ENCODE measurements at places on chromosomes 1 and 21.

DNA sequence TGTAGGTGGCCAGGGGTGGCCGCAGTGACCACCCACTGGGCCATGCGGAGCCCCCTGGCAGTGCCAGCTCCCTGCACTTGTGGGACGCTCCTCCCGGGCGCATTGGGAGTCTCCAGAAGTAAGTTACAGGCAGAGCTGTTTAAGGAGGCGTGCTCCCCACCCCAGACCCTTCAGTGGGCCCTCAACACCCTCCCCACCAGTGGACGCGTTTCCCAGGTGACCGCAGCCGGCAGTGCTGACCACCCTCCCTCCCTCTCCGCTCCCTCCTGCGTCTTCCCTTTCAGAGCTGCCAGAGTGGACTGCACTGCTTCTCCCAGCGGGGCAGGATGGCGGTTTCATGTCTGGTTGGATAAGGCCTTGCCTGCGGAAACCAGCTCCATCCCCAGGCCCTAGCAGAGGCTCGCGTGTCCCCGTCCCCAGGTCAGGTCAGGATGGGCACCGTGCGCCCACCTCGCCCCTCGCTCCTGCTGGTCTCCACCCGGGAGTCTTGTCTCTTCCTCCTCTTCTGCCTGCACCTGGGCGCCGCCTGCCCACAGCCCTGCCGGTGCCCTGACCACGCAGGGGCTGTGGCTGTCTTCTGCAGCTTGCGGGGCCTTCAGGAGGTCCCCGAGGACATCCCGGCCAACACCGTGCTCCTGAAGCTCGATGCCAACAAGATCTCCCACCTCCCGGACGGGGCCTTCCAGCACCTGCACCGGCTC, 1.1 kb downstream of the LRRC3 start:
- peak; percentile 20 for DNase-seq

DNA sequence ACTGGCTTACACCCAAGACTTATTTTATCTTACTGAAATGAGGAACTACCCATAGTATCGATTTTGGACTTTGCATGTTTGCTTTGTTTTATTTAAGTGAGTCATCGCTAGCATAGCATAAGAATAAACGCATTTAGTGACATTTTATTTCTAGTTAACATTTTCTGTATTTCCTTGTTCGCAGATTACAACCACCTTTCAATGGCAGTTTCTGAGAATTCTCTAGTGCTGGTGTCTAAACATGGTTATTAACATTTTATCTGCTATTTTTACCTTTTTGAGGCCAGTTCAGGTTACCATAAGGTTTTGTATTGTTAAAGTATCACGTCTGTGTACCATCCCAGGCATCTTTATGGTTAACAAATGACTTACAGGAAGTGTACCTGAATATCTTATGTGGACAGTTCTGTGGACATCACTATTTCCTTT, 24.5 kb downstream of the EEIG2 start:
- no peak for DNase-seq

GRCh38 chr1:172286629-172287076, 133.8 kb upstream of the C1orf105 start:
- DNase-seq = no peak

- no peak for DNase-seq
These were observed 4.1 kb downstream of the ADORA1 start for GRCh38 chr1:203131548-203132200.

DNA sequence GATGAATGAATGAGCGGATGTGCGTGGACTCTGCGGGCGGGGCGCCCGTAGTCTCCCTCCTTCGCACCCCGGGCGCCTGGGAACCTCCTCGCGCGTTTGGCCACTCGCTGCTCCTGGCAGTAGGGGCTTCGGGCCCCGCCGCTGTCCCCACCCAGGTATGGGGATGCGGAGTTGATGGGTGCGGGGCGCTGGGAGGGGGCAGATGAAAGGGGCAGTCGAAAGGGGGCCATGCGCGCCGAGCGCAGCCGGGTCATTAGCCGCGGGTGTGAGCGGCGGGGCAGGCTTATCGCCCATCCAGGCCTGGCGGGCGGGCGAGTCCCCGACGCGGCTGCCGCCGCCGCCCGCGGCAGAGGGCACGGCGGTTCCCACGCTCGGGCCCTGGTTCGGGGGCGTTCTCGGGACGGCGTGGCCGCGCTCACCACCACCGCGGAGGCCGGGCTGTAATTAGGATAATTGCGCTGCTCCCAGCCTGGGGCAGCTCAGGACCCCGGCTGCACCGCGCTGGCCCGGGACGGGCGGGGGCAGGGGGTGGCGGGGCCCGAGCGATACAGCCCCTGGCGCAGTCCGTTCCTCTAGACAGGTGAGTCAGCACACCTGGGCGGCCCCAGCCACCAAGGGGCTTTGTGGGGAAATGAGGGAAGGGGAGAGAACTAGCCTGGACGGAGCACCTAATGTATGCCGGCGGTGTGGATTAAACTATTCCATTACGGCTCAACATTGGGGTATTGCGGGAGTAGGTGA, 22.1 kb upstream of the CITED4 start:
- peak; percentile 45 for DNase-seq

GRCh38 chr1:153122831-153123421, 9.6 kb upstream of the SPRR2F start:
- DNase-seq = peak; percentile 75

GRCh38 chr1:33249422-33249821, 6.9 kb upstream of the ZNF362 start:
- DNase-seq = no peak

- DNase-seq = no peak
These were observed 4.9 kb upstream of the SHISA4 start for GRCh38 chr1:201883786-201884185.

GRCh38 chr1:74853756-74854155, 120.8 kb downstream of the TYW3 start:
- no peak for DNase-seq

DNA sequence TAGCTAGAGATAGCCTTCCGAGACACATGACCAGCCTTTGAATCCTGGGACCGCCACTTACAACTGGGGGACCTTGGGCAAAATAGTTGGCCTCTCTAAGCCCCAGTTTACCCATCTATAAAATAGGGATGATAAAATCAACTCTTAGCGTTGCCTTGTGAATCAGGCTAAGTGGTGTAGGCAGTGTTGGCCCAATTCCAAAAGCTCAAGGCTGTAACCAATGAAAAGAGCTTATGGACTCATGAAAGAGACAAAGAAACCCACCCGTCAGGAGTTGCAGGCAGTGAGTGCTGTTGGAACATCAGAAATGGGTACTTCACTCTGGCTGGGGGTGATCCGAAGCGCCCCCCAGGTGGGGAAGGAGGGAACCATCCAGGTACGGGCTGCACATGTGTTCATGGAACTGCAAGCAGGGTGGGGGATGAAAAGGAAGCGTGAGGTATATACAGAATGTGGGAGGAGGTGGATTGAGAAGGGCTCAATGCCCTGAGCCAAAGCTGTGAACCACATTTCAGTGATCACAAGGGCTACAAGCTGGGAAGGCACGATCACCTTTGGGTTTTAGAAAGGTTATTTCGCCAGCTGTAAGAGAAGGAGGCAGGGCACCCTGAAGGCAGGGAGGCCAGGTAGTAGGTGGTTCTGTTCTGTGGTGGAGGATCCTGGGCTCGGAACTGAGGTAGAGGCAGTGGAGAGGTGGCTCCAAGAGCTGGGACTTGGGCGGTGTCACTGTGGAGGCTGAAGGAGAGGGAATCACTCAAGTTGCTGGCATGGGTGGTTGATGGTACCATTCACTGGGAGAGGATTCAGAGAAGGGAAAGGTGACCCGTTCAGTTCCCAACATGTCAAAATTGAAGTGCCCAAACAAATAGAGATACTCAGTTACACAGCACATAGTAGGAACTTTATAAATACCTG, 11.4 kb upstream of the KIAA1614 start:
- no peak for DNase-seq

GRCh38 chr1:100955322-100955721, 59.4 kb downstream of the SLC30A7 start:
- DNase-seq = no peak

DNA sequence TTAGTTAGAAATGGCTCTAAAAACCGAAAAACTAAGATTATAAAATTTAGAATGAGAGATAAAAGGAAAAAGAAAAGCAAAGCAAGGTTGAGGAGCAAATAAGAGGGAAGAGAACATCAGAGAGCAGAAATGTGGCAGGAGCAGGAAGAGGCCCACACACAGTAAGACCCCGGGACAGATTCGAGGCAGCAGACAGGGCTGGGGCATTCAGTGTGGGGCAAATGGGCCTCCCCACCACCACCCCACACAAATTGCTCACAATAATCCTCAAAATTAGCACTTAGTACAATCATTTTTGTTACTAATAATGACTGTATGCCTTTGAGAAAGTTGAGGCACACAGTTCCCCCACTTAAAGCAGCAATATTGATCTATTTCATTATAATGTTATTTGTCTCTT, 17.1 kb upstream of the SLC44A3 start:
- DNase-seq = no peak

- no peak for DNase-seq
These were observed 608.7 kb downstream of the PLPP3 start for GRCh38 chr1:55970526-55971110.

DNA sequence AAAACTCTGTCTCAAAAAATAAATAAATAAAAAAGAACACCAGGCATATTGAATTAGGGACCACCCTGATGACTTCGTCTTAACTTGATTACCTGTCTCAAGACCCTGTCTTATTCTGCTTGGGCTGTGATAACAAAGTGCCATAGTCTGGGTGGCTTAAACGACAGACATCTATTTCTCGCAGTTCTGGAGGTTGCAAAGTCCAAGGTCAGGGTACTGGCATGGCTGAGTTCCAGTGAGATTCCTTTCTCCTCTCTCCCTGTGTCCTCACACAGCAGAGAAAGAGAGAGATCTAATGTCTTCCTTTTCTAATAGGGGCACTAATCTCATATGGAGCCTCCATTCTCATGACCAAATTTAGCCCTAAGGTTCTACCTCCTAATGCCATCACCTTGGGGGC, 145.6 kb downstream of the HUNK start:
- no peak for DNase-seq

- DNase-seq = no peak
These were observed 90.0 kb downstream of the SELENOF start for GRCh38 chr1:86823821-86824500.

GRCh38 chr1:59025898-59026426, 242.1 kb upstream of the JUN start:
- no peak for DNase-seq

DNA sequence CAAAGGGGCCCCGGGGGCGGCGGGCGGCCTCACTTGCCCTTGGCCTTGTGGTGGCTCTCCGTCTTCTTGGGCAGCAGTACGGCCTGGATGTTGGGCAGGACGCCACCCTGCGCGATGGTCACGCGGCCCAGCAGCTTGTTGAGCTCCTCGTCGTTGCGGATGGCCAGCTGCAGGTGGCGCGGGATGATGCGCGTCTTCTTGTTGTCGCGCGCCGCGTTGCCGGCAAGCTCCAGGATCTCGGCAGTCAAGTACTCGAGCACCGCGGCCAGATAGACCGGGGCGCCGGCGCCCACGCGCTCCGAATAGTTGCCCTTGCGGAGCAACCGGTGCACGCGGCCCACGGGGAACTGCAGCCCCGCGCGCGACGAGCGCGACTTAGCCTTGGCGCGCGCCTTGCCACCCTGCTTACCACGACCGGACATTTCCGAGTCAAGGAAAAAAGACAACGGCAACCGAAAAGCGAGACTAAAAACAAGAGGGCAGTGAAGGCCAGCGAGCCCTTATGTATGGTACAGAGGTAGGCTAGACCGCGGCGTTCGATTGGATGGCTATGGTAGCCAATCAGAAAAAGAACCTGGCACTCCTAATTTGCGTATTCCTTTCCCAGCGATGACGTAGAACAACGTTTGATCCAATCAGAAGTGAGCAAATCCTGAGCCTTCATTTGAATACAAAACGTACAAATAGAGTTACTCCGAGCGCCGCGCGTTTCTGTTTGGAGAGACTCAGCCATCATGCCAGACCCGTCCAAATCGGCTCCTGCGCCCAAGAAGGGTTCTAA, 29.6 kb upstream of the RNF187 start:
- peak; percentile 91 for DNase-seq

- DNase-seq = no peak
These were observed 52.4 kb downstream of the MAP3K21 start for GRCh38 chr1:233379869-233380438.

- DNase-seq = no peak
These were observed 703 bp downstream of the ERI3 start for GRCh38 chr1:44354268-44354839.

GRCh38 chr21:31803039-31804007, 69.5 kb upstream of the HUNK start:
- no peak for DNase-seq

DNA sequence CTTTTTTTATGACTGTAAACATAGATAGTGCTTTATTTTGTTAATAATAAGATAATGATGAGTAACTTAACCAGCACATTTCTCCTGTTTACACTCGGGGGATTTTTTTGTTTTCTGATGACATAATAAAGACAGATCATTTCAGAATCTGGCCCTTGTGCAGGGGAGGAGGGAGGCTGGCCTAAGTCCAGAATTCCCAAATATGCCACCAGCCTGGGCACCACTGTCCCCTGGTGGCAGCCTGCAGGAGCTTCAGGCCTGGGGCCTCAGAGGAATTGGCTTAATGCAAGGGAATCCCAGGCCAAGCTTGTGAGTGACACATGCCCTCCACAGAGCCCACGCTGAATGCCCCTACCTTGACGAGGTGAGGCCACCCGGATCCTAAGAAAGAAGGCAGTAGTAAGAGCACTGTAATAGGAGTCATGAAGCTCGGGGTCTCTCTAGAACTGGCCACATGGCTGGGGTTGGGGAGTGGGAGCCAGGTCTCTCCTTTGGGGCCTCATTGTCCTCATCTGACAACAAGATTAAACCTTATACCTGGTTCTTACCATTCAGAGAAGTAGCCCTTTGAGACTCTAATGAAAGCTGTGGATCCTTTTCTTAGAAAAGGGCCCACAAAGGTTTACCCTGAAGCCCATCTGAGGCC, 24.1 kb downstream of the ETNK2 start:
- peak; percentile 74 for DNase-seq

GRCh38 chr1:8218351-8219092, 99.4 kb upstream of the SLC45A1 start:
- DNase-seq = no peak

GRCh38 chr1:56056438-56057287, 522.7 kb downstream of the PLPP3 start:
- DNase-seq = no peak

DNA sequence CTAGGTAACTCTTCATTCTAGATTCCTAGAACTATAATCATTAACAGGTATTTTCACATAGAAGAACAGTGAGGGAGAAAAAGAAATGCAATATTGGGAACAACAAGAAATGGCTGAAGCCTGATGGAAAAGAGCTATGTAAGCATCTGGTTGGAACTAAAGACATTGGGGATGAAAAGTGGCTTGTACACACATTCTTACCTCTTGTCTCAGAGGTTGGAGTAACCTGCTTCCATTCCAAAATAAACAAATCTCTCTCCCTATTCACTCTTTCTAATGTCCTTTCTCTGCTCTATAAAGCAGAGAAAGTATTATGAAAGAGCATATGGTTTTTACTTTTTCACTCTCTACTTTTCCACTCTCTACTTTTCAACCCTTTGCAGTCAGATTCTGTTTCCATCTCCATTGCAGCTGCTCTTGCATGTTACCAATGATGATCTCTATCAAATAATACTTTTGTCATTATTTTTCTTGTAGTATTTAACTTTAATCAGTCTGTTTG, 37.5 kb downstream of the CMPK1 start:
- no peak for DNase-seq

Data from iPS-NIHi11 (cell line).